SK-N-DZ (cell line): ENCODE measurements at places on chromosomes 4 and X.

DNA sequence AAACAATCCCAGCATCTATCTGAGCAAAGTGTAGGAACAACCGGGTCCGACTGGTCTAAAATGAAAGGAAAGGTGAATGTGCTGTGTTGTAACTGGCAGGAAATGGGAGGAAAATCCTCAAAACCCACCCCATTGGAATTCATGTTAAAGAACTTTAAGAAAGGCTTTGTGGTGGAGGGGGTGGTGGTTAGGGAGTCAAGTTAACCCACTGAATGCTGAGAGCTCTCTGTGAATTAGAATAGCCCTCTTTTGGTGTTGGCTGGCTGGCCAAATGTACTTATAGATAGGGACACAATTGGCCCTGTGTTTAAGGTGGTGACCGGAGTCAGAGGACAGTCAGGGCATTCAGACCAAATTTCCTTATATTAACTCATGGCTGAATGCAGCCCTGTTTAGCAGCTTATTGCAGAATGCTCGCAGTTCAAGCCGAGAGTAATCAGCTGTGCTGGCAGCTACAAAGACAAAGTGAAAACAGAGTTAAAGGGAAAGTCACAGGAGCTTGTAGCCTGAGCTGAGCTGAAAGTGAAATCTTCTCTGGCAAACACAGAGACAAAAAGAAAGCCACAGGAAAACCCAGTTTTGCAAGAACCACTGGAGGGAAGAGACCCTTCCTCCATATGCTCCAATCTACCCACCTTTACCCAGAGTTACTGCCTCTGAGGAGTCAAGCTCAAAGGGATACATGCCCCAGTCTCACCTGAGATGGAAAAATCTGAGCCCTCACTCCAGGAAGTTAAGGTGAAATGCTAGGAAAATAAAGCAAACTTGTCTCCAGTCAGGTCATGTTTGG lies 38.5 kb upstream of the UGT2B7 start:
- DNase-seq: no peak

DNA sequence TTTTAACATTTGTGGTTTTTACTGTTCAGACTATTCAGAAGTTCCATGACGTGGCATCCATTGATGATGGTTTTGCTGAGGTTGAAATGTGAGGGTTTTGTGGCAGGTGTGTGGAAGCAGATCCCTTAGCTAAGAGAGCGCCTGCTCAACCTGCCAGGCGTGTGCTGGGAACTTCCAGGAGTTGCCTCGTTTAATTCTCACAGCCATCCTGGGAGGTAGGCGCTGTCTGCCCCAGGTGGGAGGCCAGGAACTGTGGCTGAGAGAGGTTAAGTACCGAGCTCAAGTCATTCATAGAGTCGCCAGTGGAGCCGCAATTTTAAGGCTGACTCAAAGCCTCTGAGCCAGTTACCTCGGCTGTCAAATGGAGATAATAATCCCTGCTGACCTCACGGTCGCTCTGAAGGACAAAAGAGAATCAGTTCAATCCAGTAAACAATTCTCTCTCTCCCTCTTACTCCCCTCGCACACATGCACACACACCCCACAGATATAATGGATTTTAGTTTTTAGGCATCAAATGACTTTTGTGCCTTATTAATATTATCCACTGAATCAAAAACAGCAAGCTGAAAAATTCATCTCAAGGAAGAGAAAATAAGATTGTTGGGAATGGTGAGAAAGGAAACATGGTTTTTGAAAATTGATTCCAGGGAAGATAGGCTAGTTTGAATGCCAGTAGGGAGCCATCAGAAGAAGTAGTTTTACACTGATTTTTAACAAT lies 171.3 kb downstream of the PTTG2 start:
- DNase-seq: no peak

GRCh38 chrX:45166781-45167180 lies 33.9 kb downstream of the DIPK2B start:
- DNase-seq: no peak

DNA sequence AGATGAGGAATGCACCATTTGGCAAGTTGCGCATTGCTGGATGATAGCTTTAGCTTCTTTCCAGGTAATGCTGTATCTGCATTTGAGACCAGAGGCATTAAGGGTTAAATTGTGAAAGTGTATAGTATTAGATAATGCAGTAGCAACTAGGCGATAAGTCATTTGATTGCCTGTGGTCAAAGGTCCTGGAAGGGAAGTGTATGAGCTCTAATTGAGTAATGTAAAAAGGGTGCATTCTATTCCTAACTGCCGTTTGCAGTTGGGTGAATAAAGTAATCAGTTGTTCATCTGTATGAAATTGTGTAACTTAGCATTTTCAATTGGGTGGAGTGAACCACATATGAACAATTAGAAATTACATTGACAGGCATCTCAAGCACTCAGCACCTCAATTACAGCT lies 54.5 kb upstream of the WDR1 start:
- DNase-seq: no peak

GRCh38 chr4:182648766-182649165 lies 268.4 kb downstream of the DCTD start:
- DNase-seq: no peak

DNA sequence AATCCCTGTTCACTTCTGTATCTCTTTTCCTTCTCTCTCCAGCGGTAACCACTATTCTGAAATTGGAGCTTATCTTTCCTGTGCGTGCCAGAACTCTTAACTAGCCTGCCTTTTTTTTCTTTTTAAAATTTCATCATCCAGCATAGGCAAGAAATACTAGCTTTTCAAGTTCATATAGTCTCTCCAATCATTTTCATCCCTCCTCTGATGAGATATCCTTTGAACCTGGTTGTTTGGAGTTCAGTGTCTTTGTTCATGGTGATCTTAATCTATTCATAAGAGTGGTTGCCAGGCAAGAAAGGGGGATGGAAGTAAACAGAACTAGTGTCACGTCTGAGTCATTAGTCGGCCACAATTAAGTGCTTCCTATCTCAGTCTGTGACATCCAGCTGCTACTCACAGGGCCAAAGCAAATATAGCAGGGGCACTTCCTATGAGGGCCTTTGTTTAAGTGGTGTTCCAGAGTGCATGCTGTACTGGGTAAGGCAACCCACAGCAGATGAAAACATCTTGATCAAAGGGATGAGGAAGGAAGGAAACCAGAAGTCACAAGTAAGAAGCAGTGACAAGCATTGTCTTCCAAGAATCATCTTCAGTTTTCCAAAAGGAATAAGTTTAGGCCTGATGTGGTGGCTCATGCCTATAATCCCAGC lies 56.4 kb upstream of the XIAP start:
- peak; percentile 34 for DNase-seq

DNA sequence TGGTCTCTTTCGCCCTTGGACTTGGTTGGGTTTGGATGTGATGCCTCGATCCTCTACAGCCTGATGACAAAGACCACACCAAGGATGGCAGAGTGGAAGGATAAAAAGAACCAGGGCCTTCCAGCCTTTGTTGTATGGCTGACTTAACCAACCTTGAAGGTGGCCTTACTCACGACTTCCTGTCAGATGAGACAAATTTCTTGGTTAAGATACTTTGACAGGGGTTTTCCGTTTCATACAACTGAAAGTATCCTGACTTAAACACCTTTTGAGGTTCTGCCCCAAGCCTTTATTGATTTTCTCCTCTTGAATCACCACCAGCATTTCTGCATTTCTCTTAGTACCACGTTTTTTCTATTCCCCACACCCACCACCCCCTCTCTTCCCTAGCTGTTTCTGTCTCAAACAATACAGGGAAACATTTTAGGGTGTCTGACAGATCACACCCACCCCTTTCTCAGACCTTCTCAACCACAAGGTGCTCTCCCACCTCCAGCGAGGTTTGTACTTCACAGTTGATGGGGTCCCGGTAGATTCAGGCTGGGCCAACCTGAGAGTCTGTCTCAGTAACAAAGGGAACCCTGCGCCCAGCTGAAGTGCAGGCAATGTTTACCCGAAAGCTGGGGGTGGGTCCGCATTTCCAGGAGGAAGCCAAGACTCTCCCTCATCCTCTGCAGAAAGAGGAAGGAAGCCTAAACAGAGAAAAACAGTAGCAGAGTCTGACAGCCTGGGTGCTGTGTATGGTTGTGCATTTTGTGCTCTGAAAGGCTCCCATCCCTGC lies 5.0 kb upstream of the TSPAN5 start:
- no peak for DNase-seq

- DNase-seq: no peak
Observed at GRCh38 chr4:151905197-151905596, 144.4 kb upstream of the GATB start.

- no peak for DNase-seq
Observed at GRCh38 chr4:20878806-20879205, 178.5 kb downstream of the PACRGL start.

- no peak for DNase-seq
Observed at GRCh38 chr4:55574252-55574651, 17.8 kb downstream of the PDCL2 start.

GRCh38 chrX:137423241-137423640 lies 142.7 kb upstream of the ZIC3 start:
- DNase-seq: no peak

- no peak for DNase-seq
Observed at GRCh38 chr4:141410839-141411238, 190.1 kb downstream of the ZNF330 start.

DNA sequence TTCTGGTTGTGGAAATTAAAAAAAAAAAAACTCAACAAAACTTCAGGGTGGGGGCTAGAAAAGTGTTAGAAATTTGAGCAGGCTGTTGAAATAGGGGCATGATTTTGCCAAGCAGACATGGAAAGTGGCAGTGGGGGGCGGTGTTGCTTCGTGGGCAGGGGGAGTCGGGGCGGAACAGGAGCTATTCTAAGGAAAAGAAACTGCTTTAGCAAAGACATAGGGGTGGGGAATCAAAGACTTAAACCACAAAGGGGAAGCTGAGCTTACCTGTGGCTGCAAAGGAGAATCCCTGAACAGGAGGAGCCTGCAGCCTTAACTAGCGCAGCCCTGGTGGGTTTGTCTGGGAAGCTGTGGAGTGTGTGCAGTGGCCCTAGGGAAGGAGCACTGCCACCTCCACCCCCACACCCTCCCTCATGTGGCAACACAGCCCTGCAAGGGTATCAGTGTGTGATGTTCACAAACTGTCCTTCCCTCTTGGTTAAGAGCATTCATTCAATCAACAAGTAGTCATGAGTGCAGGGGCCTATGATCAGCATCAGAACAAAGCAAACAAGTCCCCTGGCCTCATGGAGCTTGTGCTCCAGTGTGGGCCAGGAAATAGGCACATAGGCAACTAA lies 20.5 kb downstream of the SEL1L3 start:
- DNase-seq: no peak

DNA sequence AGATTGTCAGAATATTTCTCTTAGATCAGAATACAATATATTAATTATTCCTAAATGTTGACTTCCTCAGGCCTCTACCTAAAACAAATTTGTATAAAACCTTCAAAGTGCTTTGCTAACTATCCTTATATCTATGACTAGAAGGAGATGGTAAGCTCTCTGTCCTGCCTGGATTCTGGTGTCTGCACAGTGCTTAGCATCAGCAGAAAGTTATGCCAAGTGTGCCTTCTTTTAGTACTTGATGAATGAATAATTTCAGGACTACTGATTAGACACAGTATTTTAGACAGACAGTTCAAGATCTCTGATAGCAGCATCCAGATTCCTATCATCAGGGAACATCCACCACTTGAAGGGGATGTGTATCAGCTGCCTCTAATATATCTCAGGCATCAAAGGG lies 242.4 kb upstream of the TLL1 start:
- no peak for DNase-seq

DNA sequence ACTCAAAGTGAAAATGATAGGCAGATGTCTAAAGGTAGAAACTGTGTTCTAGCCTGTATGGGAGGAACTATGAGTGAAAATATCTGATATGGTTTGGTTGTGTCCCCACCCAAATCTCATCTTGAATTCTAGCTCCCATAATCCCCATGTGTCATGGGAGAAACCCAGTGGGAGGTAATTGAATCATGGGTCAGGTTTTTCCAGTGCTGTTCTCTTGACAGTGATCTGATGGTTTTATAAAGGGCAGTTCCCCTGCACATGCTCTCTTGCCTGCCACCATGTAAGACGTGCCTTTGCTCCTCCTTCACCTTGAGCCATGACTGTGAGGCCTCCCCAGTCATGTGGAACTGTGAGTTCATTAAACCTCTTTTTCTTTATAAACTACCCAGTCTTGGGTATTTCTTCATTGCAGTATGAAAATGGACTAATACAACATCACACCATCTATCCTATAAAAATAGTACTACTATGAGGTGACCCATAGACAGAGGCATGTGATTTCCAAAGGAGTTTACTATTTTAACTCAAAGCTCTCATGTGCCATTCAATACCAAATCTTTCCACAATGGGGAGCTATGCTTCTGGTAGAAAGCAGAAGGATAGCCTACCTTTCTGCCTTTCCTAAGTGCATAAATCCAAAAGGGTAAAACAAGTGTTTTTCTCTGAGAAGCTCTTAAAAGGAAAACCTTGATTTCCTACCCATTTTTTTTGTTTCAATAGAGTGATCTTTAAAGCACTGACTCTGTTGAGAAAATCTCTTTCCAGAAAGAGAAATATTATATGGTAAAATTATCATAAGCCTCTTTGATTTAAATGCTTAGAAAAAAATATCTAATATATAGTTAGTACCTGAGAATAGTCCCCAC lies 38.8 kb downstream of the SEC31A start:
- DNase-seq: peak; percentile 2

GRCh38 chrX:108306086-108306485 lies 132.1 kb downstream of the COL4A6 start:
- no peak for DNase-seq

DNA sequence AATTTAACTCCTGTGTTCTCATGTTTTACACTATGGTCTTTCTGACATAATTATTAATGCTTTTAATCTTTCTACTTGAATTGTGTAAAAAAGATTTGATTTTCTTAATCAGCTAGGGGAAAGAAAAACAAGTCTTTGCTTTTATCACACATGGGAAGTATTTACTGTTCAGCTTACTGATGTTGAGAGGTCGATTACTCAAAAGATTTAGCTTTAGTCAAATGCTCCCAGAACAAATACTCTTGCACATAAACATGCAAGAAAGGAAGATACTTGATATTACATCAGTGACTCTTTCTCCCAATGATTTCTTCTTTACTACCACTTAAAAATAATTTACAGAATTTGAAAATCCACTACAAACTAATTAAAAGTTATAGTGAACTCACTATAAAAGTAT lies 198.3 kb upstream of the FAT4 start:
- no peak for DNase-seq

DNA sequence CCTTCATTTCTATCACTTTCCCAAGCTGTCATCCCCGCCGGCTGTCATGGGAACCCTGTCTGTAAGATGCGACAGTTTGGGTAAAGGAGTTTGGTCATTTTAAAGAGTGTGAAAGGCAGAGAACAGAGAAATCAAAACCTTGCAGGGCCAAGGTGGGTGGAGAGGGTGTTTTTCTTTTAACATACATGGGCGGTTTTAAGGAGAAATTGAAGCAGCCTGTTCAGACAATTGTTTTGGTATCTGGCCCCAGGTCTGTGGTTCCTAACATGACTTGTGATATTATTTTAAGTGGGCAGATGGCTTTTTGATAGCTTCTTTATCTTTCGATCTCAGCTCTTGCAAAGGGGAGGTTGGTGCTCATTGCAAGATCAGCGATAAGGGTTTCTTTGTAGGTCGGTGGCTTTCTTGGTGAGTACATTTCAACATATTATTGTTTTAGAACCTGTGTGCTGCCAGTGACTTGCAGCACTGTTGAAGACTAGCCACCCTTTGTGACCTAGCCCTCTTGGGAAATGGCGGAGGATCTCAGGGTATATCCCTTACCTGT lies 3.7 kb downstream of the PPP1R3F start:
- DNase-seq: no peak
